ENCODE measurements at places on chromosomes 11 and 22.

DNA sequence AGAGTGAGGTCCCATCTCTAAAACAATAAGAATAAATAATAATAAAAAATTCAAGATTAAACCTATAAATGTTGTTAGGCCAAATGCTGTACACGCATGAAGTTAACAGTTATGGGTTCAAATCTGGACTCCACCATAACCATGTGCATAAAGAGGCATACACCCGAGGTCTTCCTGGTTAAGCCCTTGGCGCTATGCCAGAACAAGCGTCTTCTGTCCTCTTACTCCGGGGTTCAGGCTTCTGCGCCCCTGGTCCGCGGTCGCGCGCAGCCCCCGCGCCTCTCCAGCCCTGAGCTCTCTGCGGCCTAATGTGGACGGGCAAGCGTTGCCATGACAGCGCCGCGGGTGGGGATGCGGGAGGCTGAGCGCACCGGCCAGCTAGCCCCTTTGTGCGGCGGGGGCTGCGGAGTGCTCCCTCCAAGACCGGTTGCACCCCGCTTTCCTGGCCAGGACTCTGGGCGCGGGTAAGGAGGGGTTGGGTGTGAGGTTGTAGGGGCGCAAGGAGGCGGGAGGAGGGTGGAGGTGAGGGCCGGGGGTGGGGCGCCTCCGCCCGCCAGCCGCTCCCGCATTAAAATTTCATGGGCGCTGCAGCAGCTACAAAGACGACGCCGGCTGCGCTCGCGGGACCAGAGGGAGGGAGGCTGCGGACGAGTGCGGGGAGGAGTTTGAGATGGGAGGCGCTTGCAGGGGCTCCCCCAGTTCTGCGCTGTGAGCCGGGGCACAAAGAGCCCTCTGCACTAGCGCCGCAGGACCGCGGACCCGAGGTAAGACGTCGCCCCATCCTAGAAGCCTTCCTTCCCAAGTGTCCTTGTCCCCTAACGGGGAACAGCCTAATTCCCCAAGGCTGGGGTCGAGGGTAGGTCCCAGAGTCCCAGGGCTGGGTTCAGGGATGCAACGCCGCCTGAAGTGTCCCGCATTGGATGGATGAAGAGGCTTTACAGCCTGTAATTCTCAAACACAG, at the start of gene MIAT:
TSS of gene MIAT (plus strand) at position 698 of the 961 bp plus-strand sequence.
- DNase-seq, result no peak

GRCh38 chr11:70191495-70192140, 11.5 kb upstream of the FADD start:
- peak; percentile 66 for DNase-seq

GRCh38 chr22:45977003-45977411, at the start of gene WNT7B:
Gene WNT7B (minus strand): TSS chr22:45977162. CDS start chr22:45976754, 408 bp downstream.
- DNase-seq, result no peak

GRCh38 chr11:128764424-128765095, 70.7 kb downstream of the FLI1 start:
- DNase-seq, result no peak

DNA sequence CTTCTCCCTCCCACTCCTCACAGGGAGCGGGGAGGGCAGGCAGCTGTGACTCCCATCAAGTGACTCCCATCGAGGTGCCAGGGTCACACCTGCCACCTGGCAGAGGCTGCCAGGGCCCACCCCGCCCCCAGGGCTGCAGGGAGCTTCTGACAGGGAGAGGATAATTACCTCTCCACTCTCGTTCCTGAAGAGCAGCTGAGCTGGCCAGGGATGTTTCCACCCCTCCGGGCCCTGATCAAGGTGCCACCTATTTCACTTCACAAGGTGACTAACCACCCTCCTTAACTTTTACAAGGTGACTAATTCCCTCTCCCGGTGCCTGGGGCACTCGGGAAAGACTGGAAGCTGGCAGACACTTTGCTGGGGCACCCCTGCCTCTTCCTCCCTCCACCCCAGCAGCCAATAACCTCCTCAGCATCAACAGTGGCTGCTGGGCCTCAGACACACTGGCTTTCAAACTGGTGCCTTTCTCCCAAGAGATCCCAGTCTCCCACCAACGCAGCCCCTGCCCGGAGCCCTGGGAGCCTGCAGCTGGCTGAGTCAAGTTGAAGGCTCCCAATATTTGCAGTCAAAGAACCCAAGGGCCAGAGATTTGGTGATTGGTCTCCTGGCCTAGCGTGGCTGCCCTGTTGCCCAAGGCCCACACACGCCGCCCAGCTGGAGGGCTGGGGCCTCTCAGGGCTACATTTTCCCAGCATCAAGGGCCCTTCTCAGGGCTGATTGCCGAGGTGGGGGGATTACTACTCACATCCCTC, 22.0 kb upstream of the MYRF start:
- DNase-seq, result no peak

GRCh38 chr11:61037441-61038093, 64.7 kb upstream of the CD5 start:
- no peak for DNase-seq

DNA sequence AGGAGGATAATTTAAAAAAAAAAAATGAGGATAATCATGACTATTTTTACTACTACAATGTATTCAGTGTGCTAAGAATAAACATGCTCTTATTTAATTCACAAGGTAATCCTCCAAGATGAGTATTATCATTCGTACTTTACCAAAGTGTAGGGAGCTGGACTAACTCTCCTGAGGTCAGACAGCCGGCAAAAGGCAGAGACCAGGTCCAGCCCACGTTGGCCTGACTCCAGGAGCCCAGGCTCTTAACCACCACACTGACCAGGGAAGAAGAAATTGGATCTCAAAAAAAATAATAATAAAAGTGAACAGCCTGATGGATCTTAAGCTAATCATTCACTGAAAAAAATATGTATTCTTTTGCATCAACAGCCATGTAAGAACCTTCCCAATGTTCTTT, 25.2 kb downstream of the PLAAT3 start:
- no peak for DNase-seq

GRCh38 chr11:2002042-2002776, 4.6 kb upstream of the H19 start:
- DNase-seq, result no peak

- peak; percentile 63 for DNase-seq
These were observed 31.2 kb upstream of the TRIM29 start for GRCh38 chr11:120168960-120169681.

GRCh38 chr11:17597770-17598169, 50.7 kb downstream of the OTOG start:
- no peak for DNase-seq

- DNase-seq, result peak; percentile 65
These were observed 3.9 kb upstream of the RNF215 start for GRCh38 chr22:30390974-30391691.

DNA sequence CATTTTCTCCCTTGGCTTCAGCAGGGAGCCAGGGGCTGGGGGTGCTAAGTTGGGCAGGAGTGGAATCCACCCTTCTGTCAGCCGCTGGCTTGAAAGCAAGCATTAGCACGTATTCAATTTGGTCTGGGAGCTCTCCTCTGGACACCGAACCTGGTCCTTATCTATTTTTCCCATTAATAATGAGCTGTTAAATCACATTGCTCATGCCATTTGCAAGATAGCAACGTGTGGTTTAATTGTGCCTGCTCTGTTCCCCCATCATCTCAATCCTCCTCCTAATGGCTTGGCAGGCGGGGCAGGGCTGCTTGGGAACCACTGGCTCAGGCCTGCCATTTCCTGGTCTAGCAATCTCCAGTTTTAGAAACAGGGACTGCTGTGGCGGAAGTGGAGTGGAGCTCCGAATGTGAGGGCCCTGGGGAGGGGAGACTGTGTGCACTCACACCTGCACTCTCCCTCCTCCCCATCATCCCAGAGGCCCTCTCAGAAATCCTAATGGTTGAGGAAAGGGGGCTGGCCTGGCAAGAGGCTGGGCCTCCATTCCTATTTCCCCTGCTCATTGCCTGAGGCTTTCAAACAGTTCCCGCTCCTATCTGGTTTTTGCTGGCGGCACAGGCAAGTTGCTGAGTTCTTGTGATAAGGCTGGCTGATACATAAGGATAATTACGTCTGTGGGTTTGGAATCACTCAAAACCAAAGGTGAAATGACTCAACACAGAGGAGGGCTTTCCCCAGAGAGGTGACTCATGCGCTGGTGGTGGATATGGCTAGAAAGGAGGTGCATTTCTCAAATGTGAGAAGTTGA, 201.2 kb upstream of the E2F8 start:
- DNase-seq, result no peak

DNA sequence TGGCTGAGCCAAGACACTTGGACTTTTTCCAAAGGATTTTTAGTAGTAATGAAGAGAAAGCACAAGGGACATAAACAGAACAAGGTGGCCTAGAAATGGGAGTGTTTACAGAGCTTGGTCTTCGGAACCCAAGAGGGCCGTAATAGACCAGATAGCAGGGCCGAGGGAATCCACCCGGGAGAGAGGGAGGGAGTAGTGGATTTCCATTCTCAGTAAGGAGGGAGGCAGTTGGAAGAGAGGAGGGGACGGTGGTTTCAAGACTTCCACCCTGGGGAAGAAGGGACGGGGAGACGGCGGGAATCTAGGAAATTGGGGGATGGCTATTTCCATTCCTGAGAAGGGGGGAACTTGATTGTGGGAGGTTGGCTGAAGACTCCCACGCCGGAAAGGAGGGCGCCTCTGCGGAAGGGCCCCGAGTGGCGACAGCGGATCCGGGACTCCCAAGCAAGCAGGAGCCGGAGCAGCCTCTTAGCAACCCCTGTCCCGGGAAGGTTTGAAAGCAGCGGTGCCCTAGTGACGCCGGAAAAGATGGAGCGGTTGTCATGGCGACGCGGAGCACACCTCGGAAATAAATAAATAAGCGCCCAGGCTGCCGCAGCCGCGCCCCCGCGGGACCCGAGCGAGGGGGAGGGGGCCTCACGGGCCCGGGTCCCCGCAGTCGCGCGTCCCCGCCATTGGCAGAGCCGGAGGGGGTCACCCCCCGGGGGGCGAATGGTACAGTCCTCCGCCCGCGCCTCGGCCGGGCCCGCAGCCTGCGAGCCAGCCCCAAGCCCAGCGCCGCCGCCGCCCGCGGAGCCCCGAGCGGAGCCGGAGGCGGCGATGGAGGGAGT, 31.6 kb downstream of the EIF3F start:
- peak; percentile 70 for DNase-seq

DNA sequence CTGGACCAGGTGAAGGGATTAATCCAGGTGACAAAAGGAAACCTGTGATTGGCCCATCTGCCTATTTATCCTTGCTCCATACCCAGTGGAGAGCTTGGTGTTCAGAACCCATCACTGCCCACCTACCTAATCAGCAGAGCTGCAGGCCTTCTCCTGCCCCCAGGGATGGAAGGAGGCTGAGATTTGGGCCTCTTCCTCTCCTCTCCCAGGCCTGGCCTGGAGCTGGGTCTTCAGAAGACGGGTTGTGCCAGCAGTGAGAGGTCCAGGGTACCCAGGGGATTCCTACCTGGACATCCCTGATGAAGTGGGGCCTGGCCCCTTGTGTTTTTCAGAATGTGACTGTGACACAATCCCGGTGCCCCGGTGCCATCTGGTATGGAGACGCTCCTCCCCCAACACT, 80.3 kb upstream of the MYOD1 start:
- no peak for DNase-seq

GRCh38 chr22:42521228-42521546, 1.6 kb upstream of the RRP7A start:
- no peak for DNase-seq
